ENCODE measurements at places on chromosomes 2 and 18. TPM values are rescaled to one million over a fixed set of nuclear protein-coding genes. Genes with fewer than 3 reads are reported as not detected.

SRD5A2 gene
- total RNA-seq, result not detected

CAVIN2 gene
- total RNA-seq, result 3.3 TPM

- DNase-seq, result no peak
Measured at GRCh38 chr2:229832510-229832898, 89.3 kb downstream of the TRIP12 start.

DNA sequence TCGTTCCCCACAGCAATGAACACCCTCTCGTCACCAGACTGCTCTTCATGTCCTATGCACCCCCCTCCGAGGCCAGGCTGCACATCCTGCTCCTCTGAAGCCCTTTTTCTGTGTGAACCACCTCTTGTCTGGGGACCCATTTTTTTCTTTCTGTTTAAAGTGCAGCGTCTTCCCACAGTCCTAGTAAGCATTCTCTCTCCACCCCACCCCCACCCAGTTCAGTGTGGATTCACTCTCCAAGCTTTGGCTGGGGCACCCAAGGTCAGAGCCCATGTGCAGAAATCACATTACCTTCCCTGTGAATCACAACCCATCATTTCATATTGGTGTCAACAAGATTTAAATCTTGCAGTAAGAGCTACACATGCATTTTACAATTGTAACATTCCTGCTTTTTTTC, 26.4 kb upstream of the PKDCC start:
- no peak for DNase-seq

- DNase-seq, result no peak
Measured at GRCh38 chr2:164903951-164904350, 51.4 kb downstream of the SLC38A11 start.

DNA sequence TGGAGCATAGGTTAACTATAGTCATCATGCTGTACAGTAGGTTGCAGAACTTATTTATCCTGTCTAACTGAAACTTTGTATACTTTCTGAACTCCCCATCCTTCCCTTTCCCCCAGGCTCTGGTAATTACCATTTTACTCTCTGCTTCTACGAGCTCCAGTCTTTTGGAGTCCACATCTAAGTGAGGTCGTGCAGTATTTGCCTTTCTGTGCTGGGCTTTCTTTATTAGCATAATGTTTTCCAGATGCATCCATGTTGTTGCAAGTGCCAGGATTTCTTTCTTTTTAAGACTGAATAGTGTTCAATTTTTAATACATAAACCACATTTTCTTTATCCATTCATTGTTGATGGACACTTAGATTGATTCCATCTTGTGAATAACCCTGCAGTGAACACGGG, 464.1 kb downstream of the TGIF1 start:
- no peak for DNase-seq
